ENCODE measurements at places on chromosomes 4 and X.

GRCh38 chrX:133364865-133365264, 50.4 kb downstream of the GPC4 start:
- DNase-seq, result no peak

GRCh38 chr4:5746829-5747737, 36.1 kb downstream of the EVC start:
- no peak for DNase-seq

GRCh38 chrX:5876984-5877596, 351.6 kb downstream of the NLGN4X start:
- DNase-seq, result no peak

GRCh38 chr4:105605493-105605892, 53.1 kb downstream of the ARHGEF38 start:
- no peak for DNase-seq

DNA sequence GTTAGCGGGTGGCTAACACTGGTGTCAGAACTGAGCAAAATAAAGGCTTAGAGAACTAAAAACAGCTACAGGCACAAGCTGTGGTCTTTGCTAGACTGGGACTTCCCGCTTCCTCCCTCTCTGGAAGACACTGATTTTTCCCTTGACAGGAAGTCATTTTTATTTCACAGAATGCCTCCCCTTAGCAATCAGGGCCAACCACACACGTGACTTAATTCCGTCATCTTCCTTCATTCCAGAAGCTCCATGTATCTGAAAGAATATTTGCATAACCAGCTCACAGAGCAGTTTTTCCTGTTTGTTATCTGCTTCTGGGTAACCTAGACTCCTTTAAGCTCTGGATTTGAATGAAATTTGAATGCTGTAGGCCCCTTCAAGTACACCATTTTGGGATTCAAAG, 327.5 kb upstream of the FRG1 start:
- no peak for DNase-seq

DNA sequence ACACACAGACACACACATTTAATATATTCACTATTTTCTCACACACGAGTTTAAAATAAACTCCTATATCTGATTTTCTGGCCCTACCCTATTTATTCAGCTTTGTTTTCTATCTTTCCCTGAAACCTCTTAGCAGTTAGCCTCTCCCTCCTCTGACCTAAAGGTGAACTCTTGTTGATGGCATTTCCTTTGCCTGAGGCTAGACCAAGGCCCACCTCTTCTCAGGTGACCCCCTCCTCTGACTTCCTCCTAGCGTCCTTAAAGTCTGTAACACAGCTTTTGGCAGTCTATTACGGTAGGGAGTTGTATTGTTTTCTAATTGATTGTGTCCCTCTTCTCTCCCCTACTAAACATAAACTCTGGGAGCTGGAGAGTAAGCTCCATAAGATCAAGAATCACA, 1.7 kb upstream of the SRPX2 start:
- no peak for DNase-seq

GRCh38 chrX:123873956-123874355, 14.1 kb downstream of the XIAP start:
- no peak for DNase-seq

GRCh38 chrX:23694606-23695005, 27.3 kb downstream of the PRDX4 start:
- DNase-seq, result peak; percentile 9

GRCh38 chrX:40809210-40809609, 73.9 kb upstream of the MED14 start:
- no peak for DNase-seq

GRCh38 chr4:142752202-142752786, 93.8 kb downstream of the INPP4B start:
- DNase-seq, result no peak

- no peak for DNase-seq
Observed at GRCh38 chr4:162685410-162685809, 481.3 kb downstream of the NAF1 start.

DNA sequence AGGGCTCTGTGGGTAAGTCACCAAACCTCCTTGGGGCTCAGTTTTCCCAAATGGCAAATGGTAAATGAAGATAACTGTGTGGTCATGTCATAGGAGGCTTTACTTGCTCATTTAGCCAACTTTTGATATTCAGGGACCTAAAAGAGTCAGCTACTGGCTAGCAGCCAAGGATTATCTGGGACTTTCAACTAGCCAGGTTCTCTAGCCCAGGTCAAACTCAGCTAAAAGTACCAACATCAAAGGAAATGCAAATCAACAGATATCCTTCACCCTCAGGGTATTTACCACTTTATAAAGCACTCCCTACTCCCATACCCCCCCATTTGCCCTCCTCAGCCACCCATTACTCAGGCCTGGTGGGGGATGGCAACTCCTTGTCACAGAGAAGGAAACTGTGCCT, 7.5 kb downstream of the AMER1 start:
- DNase-seq, result no peak

Measured in bone marrow (tissue), 2 donors.